ENCODE measurements at places on chromosomes 2 and 18. TPM values are rescaled to one million over a fixed set of nuclear protein-coding genes. Genes with fewer than 3 reads are reported as not detected.

DNA sequence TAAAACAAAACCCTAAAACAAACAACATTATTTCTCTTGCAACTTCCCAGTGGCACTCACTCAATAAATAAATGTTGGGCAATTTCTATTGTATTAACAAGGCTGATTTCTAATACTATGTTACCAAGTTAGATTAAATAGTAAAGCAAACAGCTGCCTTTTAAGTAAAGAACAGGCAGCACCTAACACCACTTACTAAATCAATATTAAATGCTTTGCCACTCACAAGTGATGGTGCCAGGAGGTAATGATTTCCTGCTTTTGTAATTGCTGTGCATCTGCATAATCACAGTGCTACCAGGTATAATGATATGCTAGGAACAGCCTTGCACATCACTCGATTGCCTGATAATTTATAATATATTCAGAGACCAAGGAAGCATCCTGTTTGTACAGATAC is 276.5 kb downstream of the NBAS start:
- no peak for DNase-seq

Gene SCN1A
- not detected for total RNA-seq

Gene GALNT5
- 0.08 TPM for total RNA-seq

DNA sequence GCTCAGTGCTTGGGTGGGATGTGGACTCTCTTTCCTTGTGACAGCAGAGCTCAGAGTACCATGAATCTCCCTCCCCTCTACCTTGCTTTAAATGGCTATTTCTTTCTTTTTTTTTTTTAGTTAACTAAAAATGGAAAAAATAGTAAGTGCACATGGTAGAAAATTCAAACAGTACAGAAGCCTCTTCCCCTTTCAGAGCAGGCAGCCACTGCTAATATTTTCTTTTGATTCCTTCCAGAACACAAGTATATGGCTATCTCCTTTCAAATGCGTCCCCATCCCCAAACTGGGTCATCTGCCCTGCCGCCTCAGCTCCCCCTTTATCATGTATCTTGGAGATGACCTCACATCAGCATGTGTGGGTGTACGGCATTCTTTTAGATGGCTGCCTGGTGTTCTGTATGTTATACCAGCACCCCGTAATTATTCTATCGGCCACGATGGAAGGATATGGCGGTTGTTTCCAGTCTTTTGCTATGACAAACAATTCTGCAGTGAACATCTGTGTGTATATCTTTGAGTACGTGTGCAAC is 70.5 kb upstream of the DLX2 start:
- no peak for DNase-seq

- no peak for DNase-seq
Measured at GRCh38 chr2:45607701-45608100, 3.4 kb downstream of the SRBD1 start.

Gene RAPGEF4
- total RNA-seq = 0.20 TPM

Gene CHRNG
- total RNA-seq = not detected

- no peak for DNase-seq
Measured at GRCh38 chr18:3851159-3851558, 401.2 kb downstream of the TGIF1 start.
